NCI-H524 treated with DMSO at 0.1 percent for 48 hours (cell line): ENCODE measurements at places on chromosomes 12 and 14.

DNA sequence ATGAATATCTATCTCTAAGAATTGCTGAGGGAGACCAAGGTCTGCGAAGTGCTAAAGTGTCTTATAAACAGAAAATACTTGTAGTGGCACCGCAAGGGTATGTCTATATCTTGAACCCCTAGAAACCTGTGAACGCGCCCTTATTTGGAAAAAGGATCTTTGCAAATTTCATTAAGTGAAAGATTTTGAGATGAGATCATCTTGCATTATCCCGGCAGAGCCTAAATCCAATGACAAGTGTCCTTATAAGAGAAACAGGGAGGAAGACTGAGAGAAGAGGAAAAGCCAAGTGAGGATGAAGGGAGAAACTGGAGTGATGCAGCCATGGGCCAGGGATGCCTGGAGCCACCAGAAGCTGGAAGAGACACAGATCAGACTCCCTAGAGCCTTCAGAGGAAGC, 27.7 kb downstream of the RBM19 start:
- DNase-seq, result no peak

DNA sequence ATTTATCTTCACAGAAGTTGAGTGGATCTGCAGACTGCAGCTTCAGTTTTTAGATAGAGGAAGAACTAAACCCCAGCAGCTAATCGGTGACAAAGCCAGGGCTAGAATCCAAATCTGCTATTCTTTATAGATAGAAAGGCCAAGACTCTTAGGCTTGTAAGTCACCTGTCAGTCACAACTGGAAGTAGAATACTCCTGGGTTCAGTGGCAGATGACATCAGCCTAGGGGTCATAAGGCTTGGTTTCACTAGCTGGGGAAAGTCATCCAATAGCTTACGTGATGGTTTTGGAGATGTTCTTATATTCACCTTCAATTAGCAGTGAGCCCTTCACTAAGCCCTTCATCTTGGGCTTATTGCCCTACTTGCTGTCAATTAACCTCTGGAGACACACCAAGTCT, 93.4 kb downstream of the APAF1 start:
- DNase-seq, result no peak

- DNase-seq, result no peak
These were observed 831.1 kb downstream of the LRFN5 start for GRCh38 chr14:42437809-42438208.

DNA sequence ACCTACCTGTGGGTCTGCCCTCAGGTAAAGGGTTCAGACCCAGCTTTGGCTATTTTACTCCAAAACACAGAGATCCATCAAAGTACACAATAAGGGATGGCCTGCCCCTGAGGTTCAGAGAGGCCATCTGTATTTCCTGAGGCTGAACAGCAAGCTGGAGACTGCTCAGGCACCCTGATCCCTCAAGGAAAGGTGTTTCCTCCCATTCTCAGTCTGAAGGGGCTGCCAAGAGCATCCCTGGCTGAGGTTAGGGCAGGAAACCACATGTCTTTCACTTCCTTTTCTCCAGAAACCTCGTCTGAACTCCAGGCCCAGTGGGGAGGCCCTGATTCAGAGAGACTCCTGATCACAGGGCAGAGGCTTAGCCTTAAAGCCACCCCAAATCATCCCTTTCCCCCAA, 1.5 kb downstream of the RILPL1 start:
- no peak for DNase-seq

DNA sequence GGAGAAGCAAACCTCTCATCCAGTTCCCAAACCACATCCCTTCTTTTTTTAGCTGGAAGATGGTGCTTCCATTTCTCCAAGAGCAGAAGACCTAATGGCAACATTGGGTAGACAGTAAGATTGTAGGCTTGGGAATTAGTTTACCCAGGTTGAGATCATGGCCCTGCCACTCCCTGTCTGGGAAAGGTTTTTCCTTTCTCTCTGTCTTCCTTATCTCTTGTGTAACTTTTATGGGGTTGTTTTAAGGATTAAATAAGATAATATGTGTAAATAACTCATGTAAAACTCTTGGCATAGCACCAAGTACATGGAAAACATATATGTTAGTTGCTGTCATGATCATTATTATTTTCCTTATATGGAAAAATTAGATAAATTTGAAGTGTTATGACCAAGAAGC, 23.2 kb upstream of the PSMA6 start:
- no peak for DNase-seq

- DNase-seq, result peak; percentile 49
These were observed 212.1 kb downstream of the GXYLT1 start for GRCh38 chr12:41932470-41932991.

GRCh38 chr12:131430158-131430742, 280.6 kb upstream of the SFSWAP start:
- no peak for DNase-seq

- DNase-seq, result peak; percentile 20
These were observed 4.7 kb upstream of the RHOF start for GRCh38 chr12:121797937-121798786.

- no peak for DNase-seq
These were observed 83.4 kb downstream of the GTF2A1 start for GRCh38 chr14:81137316-81137715.

GRCh38 chr12:122730215-122731014, at the start of gene HCAR1:
HCAR1 (minus strand) TSS chr12:122730844; CDS start chr12:122730339, 505 bp downstream.
- DNase-seq, result no peak

DNA sequence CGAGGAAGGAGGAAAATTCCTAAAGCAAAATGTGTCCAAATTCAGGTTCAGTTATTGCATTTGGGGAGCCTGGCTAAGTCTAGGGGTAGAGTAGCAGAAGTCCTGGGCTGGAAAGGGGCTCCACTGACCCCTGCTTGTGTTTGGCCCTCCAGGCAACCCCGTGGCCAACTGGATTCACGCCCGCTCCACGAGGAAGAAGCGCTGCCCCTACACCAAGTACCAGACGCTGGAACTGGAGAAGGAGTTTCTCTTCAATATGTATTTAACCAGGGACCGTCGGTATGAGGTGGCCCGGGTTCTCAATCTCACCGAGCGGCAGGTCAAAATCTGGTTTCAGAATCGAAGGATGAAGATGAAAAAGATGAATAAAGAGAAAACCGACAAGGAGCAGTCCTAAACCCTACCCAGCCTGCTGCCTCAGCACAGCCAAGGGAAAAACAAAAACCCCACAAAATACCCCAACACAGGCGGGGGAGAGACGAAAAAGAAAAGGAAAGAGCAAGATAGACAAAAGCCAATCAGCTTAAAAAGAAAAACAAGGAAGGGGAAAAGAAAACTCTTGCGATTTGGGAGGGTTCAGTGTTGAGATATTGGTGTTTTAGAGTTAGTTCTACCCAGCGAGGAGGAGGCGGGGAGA, 2.4 kb downstream of the HOXC9 start:
- no peak for DNase-seq

GRCh38 chr14:101501341-101501740, 60.0 kb upstream of the DIO3 start:
- DNase-seq, result no peak

DNA sequence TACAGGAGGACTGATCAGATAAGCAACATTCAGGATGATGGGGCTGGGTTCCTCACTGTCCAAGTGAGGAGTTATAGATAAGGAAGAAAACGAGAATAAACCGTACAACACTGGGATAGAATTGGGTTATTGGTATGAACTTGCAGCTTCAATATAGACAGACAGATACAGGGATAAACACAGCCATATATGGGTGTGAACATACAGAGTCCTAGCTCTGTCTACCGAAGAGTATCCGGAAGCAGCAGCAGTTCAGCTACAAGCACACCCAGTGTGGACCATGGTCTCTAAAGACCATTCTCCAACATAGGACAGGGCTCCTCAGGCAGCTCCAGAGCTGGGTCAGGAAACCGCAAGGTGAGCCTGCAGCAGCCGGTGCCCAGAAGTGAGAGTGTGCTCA, 40.8 kb downstream of the CDC42BPB start:
- DNase-seq, result no peak

GRCh38 chr12:130049666-130050065, 112.6 kb upstream of the FZD10 start:
- no peak for DNase-seq

- DNase-seq, result no peak
These were observed 828.8 kb downstream of the TMTC2 start for GRCh38 chr12:83515306-83516026.

DNA sequence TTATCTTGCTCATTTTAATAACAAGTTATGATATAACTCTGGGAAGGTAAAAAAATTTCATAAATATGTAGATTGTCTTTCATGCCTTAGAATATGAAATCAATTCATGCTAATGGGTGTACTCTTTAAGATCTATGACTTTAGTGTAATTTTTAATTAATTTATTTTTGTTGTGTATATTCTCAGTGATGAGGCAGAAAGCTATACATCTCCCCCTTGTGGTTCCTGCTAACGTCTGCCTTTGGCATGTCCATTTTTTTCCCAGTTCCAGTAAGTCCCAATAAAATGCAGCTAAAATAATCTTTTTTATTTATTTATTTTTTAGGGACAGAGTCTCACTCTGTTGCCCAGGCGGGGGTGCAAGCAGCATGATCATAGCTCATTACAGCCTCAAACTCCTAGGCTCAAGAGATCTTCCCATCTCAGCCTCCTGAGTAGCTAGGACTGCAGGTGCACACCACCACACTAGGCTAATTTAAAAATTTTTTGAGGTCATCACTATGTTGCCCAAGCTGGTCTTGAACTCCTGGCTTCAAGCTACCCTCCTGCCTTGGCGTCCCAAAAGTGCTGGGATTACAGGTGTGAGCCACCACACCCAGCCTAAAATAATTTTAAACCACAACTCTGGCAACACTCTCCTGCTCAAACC, 3.3 kb upstream of the CHURC1 start:
- peak; percentile 13 for DNase-seq

- DNase-seq, result no peak
These were observed 410.0 kb upstream of the CCDC196 start for GRCh38 chr14:66076176-66076575.

GRCh38 chr12:108667349-108667748, 33.7 kb upstream of the SELPLG start:
- DNase-seq, result no peak

DNA sequence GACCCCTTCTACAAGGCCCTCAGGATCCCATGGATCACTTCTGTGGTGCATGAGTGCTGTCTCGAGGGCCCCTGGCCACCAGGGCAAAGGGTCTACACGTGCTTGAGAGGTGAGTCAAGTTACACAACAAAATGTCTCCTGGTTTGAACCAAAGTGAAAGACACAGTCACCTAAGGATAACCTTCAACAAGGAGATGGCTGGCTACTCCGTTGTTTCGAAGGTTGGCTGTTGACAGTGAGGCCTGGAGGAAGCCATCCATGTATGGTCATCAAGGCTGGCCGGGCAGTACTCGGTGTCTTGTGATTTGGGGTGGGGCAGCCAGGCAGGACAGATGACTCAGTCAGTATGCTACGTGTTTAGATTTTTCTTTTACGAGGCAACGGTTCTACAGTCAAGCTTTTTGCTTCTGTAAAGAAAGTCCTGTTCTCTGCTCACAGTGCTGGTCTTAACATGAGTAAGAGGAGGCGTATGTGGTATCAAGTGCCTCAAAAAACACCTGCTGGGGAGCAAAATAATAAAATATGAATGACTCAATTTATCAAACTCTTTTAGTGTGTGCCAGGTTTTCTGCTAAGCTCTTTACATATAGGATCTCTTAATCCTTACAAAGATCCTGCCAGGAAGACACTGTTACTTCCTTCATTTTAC, 18.0 kb upstream of the NT5DC3 start:
- DNase-seq, result no peak

DNA sequence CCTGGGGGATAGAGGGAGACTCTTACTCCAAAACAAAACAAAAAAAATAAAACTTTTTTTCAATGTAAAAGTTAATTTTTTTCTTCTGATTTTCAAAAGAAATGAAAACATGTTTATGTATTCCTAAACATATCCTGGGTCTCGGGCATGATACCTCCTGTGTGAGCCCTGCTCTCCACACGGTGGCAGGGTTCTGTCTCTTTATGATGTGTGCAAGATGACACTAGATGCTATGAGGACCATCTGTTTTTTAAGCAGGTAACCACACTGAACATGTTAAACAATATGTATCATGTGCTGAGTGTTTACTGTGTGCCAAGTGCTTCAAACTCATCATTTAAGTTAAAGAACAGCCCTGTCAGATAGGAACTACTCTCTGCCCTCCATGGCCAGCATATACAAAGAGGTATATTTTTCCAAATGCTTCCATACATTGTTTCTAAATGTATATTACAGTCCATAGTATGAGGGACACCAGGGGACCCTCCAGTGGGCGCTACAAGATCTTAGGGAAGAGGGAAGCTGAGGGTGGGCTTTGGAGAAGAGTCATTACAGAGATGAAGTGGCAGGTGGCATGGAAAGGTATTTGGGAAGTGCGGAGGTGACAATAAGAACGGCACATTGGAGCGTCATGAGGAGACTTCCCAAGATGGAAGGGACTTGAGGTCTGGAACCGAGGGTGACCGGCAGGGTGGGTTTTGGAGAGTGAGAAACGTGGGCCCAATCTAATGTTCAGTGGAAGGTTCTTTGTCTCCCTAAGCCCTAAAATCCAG, 28.5 kb downstream of the FOS start:
- DNase-seq, result peak; percentile 61

- DNase-seq, result no peak
These were observed 50.3 kb downstream of the CCNK start for GRCh38 chr14:99531251-99532096.

DNA sequence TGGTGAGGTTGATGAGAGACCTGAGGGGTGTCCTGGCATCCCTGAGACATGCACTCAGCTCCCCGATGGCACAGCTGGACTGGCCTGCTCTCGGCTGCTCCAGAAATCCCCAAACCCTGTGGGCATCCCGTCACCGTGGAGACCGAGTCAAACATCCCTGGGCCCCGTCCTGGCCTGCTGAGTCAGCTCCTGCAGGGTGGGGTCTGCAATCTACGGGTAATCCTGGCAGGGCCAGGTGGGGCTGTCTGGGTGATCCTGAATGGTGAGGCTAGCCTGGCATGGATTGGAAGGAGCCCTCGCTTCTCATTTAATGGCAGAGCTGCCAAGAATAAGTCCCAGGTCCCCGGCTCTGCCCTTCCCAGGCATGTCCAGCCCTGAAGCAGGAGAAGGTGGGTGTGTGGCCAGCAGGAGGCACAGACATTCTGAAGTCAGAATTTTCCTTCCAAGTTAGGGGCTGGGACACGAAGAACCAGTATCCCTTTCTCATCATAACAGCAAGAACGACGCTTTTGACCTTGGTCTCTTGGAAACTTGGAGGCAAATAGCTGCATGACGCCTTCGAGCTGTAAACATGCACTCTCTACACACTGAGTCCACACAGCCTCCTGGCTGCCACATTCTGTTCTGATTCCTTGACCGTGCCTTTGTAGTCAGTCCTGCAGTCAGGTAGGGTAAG, 17.7 kb upstream of the SERPINA4 start:
- DNase-seq, result no peak

DNA sequence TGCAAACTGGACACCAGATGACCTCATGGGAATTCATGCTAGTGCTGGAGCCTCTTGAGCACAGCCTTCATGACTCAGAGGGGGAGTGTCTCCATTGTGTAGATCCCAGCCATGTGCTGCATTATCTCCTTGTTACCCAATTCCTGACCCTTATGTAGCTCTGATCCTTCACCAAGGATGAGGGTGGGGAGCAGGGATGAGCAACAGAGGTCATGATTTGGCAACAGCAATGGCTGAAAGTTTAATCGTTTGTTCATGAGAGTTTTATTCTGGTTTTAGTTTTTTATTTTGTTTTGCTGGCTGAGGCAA, 9.5 kb upstream of the BDKRB1 start:
- no peak for DNase-seq
